NCI-H1048 (cell line): ENCODE measurements at places on chromosomes 1 and 21.

DNA sequence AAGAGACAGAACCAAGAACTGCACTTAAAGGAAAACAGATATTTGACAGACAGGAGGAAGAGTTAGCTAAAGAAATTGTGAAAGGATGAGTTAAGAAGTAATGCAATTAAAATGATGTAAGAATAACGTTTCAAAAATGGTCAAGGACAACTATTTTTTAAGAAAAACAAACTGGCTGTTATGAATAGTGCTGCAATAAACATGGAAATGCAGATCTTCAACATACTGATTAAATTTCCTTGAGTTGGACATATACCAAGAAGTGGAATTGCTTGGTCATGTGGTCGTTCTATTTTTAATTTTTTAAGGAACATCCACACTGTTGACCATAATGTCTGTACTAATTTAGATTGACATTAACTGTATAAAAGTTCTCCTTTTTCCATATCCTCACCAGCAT is 23.1 kb upstream of the PHTF1 start:
- no peak for DNase-seq

GRCh38 chr1:198523182-198523950 is 17.1 kb downstream of the ATP6V1G3 start:
- no peak for DNase-seq

DNA sequence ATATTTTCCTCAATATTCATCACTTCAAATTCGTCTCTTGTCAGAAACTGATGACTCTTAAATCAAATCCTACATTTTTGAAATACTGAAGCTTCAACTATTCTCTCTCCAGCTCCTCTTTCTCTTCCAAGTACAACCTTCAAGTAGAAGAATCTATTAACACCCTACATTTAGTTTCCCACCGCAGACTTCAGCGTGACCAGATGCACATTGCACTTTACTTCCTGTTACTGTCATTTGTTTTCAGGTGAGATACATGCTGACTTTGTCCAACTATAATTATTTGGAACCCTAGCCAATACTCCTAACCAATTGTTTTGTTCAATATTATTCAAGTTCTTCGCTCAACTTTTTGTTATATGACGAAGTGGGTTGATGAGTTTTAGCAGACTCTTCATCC is 116.0 kb downstream of the MRPL39 start:
- DNase-seq: no peak

DNA sequence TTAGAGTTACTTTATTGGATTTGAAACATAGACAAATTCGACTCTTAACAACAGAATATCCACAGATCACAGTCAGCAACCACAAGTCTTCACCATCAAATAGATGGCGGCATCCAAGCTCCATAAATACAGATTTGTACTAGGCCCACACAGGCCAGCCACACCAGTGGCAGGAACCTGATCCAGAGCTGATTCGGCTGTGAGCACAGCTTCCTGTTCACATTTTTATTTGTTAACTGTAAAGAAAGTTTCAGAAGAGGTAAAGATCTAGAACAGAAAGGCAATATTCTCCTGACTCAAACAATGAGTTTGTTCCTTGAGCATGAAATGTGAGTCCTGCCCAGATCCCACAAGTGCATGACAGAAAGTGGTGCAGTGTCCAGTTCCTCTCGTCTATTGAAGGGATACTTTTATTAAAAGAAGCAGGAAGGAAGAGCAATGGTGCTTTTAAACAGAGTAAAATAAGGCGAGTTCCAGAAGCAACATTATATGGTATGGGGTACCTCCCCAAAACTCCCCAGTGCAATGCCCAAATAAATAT is 205.8 kb downstream of the SLC45A1 start:
- DNase-seq: no peak

DNA sequence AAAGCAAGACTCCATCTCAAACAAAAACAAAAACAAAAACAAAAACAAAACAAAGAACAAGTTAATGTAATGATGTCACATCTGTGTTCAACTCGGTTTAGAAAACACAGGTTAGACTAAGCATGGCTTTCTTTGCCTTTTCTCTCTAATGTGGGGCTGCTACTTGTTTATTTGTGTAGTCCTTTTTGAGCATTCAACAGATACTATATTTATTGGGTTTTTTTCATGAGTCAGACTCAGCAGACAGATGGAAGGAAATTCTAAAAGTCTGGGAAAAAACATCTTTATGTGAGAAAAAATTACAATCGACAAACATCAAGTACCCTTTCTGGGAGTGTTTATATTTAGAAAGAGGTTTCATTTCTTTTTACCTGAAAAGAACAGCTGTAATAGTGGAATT is 22.3 kb upstream of the OTUD3 start:
- no peak for DNase-seq

DNA sequence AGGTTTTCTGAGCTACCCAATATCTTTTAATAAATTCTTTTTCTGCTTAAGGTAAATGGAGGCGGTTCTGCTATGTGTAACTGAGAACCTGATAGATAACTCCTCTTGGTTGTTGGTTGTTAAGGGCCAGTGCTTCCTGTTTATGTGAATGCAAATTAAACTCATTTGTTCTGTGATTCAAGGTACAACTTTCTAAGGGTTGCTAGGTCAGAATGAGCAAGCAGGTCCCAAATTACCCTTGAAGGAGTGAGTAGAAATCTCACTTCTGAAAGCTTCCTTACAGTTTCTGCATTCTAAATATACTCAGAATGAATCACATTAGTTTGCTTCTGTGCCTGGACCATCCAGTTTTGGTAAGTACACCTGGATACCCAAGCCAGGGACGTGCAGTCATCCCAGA is 15.5 kb upstream of the FAM78B start:
- DNase-seq: no peak

- no peak for DNase-seq
Measured at GRCh38 chr1:159077120-159077961, 775 bp upstream of the AIM2 start.

- DNase-seq: no peak
Measured at GRCh38 chr1:224245188-224245587, 62.1 kb downstream of the DEGS1 start.

DNA sequence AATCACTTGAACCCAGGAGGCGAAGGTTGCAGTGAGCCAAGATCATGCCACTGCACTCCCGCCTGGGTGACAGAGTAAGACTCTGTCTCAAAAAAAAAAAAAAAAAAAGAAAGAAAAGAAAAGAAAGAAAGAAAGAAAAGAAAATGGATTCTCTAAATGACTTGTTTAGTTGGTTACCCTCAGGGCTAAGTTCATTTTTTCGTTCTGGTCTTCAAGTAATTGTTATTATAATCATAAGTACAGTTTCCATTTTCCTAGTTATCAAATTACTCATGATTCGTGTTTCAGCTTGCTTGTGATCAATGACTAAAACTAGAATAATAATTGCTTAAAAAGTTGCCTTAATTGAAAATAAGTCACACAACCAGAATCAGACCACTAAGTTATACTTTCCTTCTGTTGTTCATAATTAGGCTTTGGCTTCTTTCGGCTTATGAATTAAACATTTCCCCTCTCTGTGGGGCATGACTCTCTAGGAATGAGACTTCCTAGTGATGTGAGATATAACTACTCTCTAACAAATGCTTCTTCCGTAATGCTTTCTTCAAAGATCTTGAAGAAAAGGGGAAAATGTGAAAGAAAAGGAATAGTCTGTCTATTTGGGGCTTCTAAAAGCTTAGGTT is 9.6 kb upstream of the RLF start:
- DNase-seq: no peak

DNA sequence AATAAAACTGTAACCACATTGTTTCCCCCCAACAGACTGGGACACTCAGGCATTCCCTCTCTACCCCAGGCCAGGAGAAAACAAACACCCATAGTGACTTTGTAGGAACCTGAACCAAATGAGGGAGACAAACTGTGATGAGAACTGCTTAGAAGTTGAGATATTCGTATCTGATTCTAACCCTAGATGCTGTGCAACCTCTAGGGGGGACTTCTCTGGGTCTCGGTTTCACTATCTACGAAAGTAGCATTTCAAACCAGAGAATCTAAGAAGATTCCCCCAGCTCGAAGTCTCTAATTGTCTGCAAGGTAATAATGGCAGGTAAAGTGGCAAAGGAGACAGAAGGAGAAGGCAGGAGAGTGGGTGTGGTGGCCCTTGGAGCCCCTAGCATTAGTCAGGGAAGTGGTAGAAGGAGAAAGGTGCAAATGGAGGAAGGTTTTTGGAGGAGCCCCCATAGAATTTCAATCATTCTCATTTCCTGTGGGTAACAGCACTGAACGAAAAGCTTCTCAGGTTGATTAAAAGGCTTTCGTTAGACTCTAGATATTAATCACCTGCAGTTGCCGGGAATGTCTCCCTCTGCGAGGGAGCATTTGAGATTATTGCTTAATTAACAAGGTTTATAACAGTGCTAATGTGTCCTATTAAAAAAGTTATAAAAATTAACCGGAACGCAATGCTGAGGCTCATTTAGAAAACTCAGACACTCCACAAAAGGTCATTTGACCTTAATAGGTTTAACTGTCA is 46.4 kb downstream of the BEND5 start:
- no peak for DNase-seq

- DNase-seq: no peak
Measured at GRCh38 chr1:23585321-23586022, 26.2 kb upstream of the ID3 start.

- no peak for DNase-seq
Measured at GRCh38 chr1:244598611-244599010, 54.3 kb upstream of the DESI2 start.

DNA sequence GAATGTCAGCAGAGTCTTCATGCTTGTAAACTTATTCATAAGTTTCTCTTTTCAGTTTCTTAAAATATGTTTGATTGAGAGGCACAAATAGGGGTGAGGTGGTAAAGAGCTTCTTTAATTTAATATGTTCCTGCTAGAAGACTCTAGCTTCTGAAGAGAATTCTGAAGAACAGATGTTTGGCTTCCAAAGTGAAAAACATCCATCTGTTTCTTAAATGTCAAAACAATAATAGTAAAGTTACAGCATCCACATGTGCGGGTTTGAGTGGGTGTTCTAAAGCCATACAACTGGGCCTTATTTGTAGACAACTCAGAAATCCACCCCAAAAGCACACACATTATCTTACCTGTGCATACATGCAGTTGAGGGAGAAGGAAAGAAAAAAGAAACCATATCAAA is 144.0 kb upstream of the ADGRL4 start:
- no peak for DNase-seq

- DNase-seq: no peak
Measured at GRCh38 chr1:234218078-234218477, 155.2 kb upstream of the COA6 start.

- DNase-seq: no peak
Measured at GRCh38 chr1:82874041-82874440, 1073.3 kb downstream of the ADGRL2 start.

GRCh38 chr1:210332233-210332632 is 3.5 kb downstream of the HHAT start:
- DNase-seq: no peak

DNA sequence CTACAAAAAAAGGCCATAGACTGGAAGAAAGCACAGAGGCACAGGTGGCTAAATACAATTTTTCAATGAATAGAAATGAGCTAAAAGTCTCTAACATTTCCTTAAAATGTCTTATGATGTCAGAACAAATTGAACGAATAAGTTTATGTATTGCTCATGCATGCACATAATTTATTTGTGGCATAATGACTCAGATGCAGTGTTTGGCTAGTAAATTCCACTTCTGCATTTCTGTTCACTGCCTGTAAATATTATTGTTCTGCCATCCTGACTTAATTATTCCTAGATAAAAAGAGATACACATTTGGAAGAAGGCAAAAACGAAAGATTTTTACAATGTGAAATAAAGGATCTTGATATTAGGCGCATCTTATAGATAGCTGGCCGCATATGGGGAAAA is 26.6 kb upstream of the EXO1 start:
- DNase-seq: no peak

DNA sequence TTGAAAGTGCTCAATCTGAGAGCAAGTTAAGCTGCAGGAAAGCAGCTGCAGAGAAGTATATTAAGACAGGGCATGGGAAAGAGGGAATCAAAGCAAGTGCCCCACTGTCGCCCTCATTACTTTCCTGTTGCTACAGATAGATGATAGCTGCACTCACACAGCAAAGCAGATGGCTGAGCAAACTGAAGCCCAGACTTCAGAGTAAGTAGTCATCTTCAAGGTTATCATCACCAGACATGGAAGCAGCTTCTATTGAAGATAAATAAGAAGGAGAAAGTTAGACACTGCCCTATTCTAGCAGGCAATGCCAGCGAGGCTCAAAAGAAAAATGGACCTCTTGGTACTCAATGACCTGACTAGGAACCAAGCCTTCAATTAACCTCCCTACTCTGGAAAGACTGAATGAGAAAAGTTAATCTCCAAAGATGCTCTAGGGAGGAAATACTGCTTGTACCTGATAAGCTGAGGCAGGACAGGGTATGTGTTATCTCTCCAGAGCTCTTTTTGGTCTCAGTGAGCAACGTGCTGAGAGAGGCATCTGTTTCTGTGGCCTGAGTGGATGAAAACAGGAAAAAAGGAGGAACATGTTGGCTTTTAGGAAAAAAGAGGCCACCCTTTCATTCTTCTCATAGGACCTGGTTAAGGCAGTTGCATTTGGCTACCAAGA is 11.1 kb upstream of the MRPL9 start:
- no peak for DNase-seq

- no peak for DNase-seq
Measured at GRCh38 chr1:212536586-212536985, 72.0 kb upstream of the ATF3 start.

DNA sequence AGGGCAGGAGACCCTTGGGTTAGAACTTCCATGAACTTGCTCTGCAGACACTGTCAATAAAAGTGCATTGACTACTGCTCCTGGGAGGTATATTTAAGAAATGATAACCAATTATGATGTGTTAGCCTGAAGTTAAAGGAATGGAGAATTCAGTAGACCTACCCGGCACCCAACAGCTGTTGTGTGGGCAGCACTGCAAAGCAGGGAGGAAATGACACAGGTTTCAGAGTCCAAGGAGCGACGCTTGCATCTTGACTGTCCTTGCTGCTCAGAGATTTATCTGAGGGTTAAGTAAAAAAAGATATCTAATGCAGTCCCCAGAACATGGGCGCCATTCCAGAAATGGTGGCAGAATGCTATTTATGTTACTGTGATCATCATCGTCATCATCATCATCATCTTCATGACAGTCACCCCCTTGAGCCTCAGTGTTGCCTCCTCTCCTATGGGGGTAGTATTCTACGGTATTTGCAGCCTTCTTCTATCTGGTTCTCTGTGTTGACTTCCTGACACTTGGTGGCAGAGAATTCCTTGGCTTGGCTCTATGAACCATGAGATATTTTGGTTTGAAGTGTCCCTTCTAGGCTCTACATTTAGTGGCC is 225.9 kb downstream of the KAZN start:
- DNase-seq: no peak

DNA sequence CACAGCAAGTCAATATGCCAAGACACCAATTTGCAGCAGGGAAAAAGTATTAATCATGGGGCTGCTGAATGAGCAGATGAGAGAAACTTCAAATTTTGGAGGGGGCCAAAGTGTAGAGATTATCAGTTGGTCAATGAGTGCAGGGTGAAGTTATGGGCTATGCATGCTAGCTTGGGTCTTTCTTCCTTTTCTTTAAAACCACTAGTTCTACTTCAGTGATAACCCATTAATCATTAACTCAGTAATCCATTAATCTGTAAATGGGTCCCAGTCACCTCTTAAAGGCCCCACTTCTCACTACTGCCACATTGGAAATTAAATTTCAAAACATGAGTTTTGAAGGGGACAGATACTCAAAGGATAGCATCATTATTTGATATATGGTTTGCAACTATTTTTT is 688.6 kb upstream of the ADGRL4 start:
- no peak for DNase-seq

GRCh38 chr1:180981596-180982387 is 40.9 kb downstream of the STX6 start:
- no peak for DNase-seq
